ENCODE measurements at places on chromosomes 2 and 18.

- no peak for DNase-seq
Observed at GRCh38 chr2:120204945-120205670, 18.1 kb downstream of the TMEM185B start.

DNA sequence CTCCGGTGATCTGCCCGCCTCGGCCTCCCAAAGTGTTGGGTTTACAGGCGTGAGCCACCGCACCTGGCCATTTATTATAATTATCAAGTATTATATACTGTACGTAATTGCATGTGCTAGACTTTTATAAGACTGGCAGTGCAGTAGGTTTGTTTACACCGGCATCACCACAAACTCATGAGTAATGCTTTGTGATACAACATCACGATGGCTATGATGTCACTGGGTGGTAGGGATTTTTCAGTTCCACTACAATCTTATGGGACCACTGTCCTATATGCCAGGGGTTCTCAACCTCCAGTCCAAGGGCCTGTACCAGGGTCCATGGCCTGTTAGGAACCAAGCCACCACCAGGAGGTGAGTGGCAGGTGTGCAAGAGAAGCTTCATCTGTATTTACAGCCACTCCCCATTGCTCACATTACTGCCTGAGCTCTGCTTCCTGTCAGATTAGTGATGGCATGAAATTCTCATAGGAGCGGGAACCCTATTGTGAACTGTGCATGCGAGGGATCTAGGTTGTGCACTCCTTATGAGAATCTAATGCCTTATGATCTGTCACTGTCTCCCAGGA, 9.4 kb downstream of the SCYGR4 start:
- no peak for DNase-seq

- DNase-seq: no peak
Observed at GRCh38 chr2:44929159-44929734, 12.3 kb upstream of the SIX3 start.

DNA sequence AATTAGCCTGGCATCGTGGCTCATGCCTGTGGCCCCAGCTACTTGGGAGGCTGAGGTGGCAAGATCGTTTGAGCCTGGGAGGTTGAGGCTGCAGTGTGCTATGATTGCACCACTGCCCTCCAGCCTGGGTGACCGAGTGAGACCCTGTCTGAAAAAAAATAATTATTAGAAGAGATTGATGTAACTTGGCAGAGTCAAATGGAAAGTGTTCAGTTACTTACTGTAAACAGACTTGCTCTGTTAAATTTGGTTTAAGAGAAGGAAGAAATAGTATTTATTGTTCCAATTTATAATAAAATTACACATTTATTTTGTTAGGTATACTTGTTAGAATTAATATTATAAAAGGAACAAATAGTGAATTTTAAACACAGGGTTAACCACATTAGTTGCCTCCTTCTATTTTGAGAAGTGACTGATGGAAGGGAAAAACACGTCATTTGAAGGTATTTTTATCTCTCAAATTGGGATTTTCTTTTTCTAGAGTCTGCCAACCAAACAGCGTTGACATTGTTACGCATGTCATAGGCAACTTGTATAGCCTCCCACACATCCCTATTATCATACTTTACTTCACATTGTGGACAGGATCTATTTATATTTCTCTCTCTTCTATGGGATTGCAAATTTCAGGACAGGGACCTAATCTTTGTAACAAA, 118.8 kb upstream of the B3GNT2 start:
- DNase-seq: no peak

- DNase-seq: no peak
Observed at GRCh38 chr2:152022090-152022489, 76.8 kb downstream of the CACNB4 start.

DNA sequence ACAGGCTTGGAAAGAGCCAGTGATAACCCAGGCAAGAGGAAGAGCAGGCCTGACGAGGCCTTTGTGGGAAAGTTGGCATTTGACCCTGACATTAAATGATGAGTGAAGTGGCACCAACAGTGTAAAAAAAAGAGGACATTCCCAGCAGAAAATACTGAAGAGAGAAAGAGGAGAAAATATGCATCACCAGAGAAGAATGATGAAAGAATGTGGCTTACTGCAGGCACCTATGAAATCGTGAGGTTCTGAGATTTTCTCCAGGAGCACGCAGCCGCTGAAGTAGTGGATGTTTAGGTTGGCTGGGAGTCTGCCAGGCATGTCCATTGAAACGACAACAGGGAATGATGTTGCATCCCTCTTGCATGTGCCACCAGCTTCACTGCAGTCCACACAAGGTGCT, 13.8 kb downstream of the EHD3 start:
- no peak for DNase-seq

- DNase-seq: no peak
Observed at GRCh38 chr2:204753841-204754240, 208.6 kb downstream of the PARD3B start.

DNA sequence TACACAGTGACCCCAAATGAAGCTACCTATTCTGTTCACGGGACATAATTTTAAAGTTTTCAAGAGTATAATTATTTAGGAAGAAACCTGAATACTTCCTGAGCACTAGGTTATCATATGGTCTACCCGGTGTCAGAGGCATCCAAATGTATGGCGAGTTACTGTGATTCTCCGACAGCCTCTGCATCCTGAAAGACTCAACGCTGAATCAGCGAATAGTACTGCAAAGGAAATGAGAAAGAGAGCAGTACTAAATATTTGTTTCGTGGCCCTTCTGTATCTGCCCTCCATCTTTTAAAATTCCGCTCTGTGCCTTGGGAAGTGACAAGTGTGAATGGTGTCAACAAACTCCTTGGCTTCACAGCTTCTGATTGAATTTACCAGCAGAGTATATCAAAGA, 358.0 kb upstream of the ZEB2 start:
- DNase-seq: no peak

GRCh38 chr2:10282611-10283105, 20.0 kb upstream of the HPCAL1 start:
- DNase-seq: no peak

- no peak for DNase-seq
Observed at GRCh38 chr2:12066116-12066515, 319.7 kb downstream of the LPIN1 start.

GRCh38 chr2:40148334-40148733, 303.6 kb downstream of the SLC8A1 start:
- no peak for DNase-seq

DNA sequence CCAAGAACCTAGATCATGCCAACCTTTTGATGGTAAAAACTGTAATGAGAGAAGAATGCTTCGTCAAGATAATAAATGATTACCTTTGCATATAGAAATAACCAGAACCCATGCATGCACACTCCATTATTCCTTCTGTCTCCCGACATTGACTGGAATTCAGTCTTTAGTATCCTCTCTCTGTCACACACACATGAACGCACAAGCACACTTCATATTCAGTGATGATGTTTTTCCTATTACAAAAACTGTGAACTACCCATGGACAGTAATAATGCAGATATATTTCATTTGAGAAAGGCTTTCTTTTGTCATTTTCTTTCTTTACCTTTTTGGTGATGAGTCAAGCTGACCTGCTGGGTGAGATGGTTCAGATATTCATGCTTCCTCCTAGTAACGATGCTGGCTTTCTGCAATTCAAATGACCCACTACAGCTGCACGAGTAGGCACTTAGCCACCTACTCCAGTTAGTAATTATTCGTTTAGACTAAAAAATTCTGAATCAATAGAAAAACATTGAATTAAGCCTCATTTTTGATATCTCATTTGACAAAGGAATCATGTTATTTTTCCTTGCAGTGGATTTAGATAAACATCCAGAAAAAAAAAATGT, 382.2 kb downstream of the TGIF1 start:
- no peak for DNase-seq

Measured in activated T-helper 9 cell treated with anti-CD3 and anti-CD28 coated beads, Interleukin-2, amount 50 U/mL, for 16 hours (primary cell).